ENCODE measurements at places on chromosomes 12 and 14. TPM values are rescaled to one million over a fixed set of nuclear protein-coding genes. Genes with fewer than 3 reads are reported as not detected.

DNA sequence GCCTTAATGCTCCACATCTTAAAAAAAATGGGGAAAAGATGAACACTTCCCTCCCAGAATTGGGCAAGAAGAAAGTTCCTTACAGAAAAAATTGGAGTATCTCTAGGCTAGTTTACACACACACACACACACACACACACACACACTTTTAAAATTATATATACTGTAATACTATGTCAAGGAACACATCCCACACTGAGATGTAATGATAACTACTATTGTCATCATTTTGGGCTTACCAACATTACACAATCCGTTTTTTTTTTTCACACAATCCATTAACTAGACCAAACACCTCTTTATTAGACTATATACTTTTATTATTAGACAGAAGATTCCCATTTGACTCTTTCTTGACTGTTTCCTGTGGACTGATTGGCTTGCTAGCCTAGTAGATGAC, 2.5 kb downstream of the LTBR start:
- DNase-seq = no peak

DNA sequence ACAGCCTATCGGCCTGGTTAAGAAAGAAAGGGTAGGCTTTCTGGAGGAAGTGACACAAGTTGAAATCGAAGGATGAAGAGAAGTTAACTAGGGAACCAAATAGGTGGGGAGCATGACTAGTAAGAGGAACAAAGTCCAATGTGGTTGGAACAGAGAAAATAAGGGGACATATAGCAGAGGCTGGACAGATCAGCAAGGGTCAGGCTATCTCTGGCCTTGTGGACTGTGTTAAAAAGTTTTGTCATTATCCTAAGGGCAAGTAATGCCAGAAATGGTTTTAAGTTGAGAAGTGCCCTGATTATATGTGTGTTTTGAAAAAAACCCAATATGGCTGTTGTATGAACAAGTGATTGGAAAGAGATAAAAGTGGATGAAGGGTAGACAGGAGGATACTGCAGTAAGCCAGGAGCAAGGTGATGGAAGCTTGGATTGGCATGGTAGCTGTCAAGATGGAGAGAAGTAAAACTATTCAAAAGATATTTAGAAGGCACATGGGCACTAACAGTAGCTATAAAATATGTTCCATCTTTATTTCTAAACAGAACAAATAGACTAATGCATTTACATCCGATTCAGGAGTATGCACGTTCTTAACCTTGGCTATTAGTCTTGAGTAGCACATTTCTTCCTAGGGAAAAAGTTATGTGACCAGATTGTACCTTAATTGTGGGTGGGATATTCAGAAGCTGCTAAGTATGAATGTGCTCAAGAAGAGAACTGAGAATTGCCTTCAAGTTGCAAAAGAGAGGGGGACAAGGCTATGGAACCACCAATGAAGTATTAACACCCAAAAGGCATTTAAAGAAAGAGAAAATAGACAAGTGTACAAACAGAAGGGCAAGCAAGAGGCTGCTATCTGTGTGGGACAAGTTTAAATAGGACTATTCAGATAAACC, 46.8 kb upstream of the OR5AU1 start:
- no peak for DNase-seq

- DNase-seq = no peak
Measured at GRCh38 chr12:110927546-110927945, 7.2 kb upstream of the MYL2 start.

SLIRP gene
- 90.1 TPM for total RNA-seq

DNA sequence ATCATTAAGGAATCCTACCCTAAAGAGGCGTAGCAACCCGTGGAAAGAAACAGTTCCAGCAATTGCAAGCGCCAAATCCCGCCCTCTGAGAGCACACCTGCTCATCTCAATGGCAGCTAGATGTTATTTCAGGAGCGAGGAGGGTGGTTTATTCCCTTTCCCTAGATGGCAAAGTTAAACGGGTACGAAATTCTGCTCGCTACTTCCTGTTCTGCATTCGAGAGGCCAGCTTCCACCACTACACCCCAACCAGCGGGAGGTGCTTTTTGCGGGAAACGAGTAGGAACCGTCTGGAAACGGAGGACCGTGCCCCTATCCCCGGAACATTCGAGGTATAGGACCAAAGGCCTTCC, 536 bp downstream of the VPS29 start:
- no peak for DNase-seq

- no peak for DNase-seq
Measured at GRCh38 chr14:29925736-29926135, 1.9 kb downstream of the PRKD1 start.

GRCh38 chr12:2152134-2152533, 99.3 kb downstream of the CACNA1C start:
- DNase-seq = no peak

GRCh38 chr14:103217538-103217937, 94.3 kb downstream of the TNFAIP2 start:
- DNase-seq = no peak

IFNG-AS1 gene
- total RNA-seq = not detected

NABP2 gene
- 20.4 TPM for total RNA-seq
